Urinary bladder (tissue), 4 donors: ENCODE measurements at places on chromosomes 3 and 15. TPM values are rescaled to one million over a fixed set of nuclear protein-coding genes. Genes with fewer than 3 reads are reported as not detected.

Gene ADPRH
- total RNA-seq = 3.0 TPM

Gene GOLGA6D
- total RNA-seq = not detected

- DNase-seq = no peak
These were observed 90.6 kb downstream of the CNTN3 start for GRCh38 chr3:74523811-74524210.

DNA sequence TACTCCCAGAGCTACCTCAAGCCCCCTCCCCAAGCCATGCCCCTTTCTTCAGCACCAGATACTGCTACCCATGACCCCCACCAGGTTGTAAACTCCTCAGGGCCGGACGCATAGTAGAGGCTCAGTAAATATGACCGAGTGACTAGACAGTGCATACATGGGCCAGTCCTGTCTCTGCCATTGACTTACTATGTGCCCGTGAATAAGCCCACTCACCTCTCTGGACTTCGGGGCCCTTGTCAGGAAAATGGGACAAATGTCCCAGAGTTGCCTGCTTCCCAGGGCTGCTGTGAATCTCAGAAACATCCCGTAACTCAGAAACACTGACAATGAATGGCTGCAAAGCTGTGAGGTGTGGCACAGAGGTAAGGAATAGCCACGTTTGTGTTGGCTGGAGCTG, 48.2 kb upstream of the FGD5 start:
- no peak for DNase-seq

DNA sequence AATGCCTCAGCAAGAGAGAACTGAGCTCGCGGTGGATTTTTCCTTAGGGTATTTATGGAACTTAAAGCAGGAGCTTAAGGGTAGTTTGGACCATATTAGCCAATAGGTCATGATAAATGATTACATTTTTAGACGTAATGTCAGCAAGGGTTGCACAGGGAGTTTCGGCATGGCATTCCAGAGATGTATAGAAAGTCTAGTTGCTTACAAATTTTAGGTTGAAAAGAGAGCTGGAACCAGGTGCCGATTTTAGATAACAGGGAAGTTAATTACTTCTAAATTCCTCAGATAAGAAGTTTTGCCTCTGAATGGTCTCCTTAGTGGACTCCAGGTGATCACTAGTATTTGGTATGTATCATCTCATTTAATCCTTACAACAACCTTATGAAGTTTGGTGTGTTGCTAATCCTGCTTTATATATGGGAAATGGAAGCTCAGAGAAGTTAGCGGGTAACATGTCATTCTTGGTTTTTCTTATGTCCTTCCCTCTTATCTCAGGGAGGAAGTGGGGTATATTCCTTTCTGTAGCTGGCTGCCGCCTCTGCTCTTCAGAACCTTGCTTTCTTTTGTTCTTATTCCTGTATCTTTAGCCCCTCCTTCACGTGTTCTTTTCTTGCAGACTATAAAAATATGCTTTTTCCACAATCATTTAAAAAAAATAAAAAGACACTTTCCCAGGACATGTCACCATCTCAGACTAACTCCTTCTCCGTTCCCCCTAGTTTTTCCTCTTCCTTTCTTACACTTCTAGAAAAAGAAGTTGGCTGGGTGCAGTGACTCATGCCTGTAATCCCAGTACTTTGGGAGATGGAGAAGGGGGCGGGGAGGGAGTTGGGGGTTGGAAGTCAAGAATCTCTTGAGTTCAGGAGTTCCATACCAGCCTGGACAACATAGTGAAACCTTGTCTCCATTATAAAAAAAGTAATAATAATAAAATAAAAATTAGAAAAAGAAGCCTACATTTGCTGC, 25.7 kb downstream of the IQGAP1 start:
- no peak for DNase-seq

GRCh38 chr3:119933207-119933606, 151.3 kb downstream of the NR1I2 start:
- no peak for DNase-seq

- DNase-seq = no peak
These were observed 32.0 kb downstream of the WWTR1 start for GRCh38 chr3:149625795-149626194.
